ENCODE measurements at places on chromosomes 2 and 18. TPM values are rescaled to one million over a fixed set of nuclear protein-coding genes. Genes with fewer than 3 reads are reported as not detected.
A peak's percentile ranks its signal among the peaks of the same experiment; 100 is the strongest.

Gene MYCN
- 43.8 TPM for total RNA-seq

Gene KLHL41
- total RNA-seq: not detected

Gene TMEM198
- 40.9 TPM for total RNA-seq

Gene MAP2
- 177 TPM for total RNA-seq

Gene CYP26B1
- total RNA-seq: 9.7 TPM

Gene SPAST
- 44.5 TPM for total RNA-seq

Gene RUFY4
- not detected for total RNA-seq

Gene CDH19
- not detected for total RNA-seq

Gene CNGA3
- total RNA-seq: 7.6 TPM

Gene PXDN
- total RNA-seq: 226 TPM

Gene TPO
- not detected for total RNA-seq

Gene UGT1A10
- total RNA-seq: not detected

Gene C2orf81
- 3.7 TPM for total RNA-seq

Gene KANSL3
- total RNA-seq: 32.5 TPM

DNA sequence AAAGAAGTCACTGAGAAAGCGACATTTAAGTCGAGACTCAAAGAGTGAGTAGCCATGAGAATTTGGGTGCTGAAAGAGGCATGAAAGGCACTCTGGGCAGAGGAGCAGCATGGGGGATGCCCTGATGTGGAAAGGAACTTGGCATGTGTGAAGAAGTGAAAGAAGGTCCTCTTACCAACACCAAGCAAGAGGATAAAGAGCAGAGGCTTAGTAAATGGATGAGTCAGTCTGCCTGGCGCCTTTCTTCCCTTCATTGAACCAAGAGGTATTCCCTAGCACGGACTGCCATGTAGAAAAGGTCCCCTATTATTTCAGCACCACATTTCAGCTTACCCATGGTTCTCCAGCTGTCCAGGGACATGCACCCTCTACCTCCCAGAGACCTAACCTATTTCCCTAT, 221.1 kb upstream of the NRP2 start:
- no peak for DNase-seq

DNA sequence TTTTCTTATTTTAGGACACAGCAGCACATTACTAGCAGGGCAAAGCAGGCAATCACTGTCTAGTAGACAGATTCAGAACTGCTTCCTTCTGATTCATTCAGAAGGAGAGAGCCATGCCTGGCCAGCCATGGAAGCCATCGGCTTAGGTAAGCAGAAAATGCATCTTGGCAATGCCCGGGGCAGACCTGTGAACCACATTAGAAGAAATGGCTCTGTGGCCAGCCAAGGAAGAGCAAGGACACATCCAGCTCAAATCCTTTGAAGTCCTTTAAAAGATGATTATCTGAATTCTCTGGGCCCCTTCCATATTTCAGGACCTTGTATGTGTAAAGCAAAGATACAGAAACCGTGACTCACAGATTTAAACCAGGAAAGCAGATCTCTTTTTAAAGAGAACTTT, 227.4 kb downstream of the PID1 start:
- no peak for DNase-seq

DNA sequence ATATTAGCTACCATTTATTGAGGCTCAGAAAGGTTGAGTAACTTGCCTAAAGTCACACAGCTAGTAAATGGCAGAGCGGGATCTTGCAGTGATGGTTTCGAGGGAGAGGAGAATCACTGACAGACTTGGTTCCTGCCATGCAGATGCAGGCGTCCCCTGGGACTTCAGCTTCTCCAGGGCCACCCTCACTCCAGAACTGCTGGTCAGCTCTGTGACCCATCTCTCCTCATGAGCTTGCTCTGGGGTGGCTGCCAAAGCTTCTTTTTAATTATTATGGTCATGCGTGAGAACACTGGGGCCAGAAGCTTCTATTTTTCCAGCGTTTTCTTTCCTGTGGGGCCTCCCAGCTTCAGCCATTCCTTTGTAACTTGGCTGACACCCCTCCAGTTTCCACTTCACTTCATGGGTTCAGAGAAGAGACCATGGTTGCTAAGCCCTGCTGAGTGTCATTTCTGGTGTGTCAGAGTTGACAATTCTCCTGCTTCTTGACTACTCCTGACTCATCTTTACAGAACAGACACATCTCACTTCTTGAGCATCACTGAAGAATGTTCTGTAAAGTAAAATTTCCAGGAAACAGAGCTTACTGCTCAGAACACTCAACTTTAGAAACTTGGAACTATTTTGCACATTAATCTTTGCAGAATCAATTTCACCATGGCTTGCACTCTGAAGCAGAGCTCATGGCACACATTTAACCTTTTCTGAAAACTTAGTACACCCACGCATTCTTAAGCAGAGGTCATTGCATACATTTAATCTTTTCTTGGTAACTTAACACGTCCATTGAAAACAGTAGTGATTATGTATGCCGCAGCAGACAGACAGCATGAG, 70.4 kb downstream of the IL1R2 start:
- no peak for DNase-seq

DNA sequence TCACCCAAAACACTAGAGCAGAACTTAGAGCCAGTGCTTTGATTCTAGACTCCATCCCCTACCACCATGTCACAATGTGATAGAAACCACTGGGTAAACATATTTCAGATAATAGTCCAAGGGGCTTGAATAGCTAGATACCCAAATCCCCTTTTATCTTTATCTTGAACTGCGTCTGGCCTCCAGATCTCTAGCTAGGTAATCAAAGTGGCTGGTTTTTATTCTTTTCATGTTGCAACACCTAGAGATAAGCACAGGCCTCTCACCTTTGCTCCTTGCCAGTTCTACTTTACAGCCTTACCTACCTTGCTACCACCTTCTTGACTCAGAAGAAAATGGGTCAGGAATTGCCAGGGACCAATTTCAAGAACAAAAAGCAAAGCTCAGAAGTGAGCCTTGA, 171.2 kb downstream of the C1D start:
- DNase-seq: no peak

- DNase-seq: no peak
Measured at GRCh38 chr2:232567721-232568120, 17.2 kb downstream of the EIF4E2 start.

GRCh38 chr2:173658946-173659371, 304.3 kb downstream of the CDCA7 start:
- no peak for DNase-seq

- DNase-seq: peak; percentile 60
Measured at GRCh38 chr2:50746526-50746925, 285.4 kb downstream of the NRXN1 start.

DNA sequence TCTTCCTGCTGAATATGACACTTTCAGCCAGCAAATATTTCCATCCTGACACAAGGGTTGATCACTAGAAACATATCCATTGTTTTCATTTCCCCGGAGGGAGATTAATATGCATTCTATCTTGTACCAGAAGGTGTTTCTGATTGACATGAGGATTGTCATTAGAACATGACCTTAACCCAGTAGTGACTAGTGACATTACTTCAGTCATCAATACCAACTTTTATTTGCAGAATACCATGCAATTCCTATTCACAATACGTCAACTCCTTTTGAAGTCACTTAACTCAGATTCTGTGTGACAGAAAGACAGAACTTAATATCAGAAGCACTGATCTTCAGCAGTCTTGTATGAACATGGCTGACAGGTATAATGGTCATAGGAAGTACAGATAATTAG, 1108.9 kb upstream of the CRIM1 start:
- DNase-seq: no peak

- peak; percentile 84 for DNase-seq
Measured at GRCh38 chr2:70984576-70985282, 6.3 kb downstream of the ANKRD53 start.

DNA sequence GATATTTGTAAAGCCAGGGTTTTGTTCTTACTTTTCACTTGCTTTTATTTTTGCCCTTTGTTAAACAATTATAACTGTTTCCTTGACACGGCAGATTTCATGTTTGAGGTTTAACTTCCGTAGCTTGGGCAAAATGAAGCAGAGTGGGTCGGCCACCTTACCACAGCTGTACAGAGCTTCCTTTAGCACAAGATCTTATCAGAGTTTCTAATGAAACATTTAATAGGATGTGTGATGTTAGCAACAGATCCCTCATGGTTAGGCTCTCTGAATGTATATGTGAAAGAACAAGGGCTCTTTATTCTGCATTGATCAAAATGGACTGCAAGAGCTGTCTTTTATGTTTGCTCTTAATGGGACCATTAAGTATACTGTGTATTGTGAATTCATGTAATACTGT, 22.3 kb downstream of the RNF125 start:
- DNase-seq: no peak

DNA sequence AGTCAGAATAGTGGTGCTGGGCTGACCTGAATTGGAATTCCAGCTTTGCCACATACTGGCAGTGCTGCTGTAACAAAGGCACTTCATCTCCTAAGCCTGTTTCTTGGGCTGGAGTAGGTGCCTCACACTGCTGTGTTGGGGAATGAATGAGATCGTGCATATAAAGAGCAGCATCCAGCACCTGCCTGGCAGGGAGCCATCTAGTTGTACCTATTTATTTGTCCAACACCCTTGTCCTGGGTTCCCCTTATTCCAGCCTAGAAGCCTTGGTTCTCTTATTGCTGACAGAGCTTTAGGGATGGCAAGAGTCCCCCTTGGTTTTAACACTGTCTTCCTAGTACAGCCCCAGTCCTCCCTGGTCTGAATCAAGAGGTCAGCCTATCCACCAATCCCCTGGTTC, 275.3 kb upstream of the RAB12 start:
- no peak for DNase-seq

GRCh38 chr2:67650291-67651133, 253.4 kb downstream of the ETAA1 start:
- peak; percentile 50 for DNase-seq

DNA sequence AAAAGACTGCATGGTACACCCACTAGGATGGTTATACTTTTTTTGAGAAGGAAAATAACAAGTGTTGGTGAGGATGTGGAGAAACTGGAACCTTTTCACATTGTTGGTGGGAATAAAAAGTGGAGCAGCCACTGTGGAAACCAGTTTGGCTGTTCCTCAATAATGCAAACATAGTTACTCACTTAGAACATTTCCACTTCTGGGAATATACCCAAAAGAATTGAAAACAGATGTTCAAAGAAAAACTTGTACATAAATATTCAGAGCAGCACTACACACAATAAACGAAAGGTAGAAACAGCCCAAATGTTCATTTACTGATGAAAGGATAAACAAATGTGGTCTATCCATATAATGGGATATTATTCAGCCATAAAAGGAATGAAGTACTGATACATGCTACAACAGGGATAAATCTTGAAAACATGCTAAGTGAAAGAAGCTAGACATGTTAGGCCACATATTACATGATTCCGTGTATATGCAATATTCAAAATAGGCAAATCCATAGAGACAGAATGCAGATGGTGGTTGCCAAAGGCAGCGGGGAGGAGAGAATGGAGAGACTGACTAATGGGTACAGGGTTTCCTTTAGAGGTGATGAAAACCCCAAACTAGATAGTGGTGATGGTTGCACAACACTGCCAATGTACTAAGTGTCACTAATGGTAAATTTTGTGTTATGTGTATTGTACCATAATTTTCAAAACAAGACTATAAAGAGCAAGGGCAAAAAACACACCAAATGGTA, 20.9 kb upstream of the LMAN1 start:
- DNase-seq: no peak

DNA sequence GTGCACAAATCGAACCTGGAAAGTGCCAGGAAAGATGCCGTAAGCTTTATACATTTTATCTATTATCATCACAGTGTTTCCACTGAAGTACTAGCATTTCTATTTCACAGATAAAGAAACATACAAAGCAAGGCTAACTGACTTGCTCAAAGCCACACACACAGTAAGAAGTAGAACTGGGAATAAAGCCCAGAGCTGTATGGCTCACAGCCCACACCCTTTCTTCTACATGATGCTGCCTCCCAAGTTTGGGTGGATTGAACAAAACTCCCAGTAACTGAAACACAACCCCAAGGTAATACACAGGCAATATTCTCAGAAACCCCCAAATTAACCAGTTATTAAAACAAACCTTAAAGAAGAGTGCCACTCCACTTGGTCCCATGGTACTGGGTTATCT, 11.2 kb downstream of the SAP130 start:
- DNase-seq: no peak

GRCh38 chr2:106523976-106524665, 37.0 kb downstream of the CD8B2 start:
- DNase-seq: no peak

- no peak for DNase-seq
Measured at GRCh38 chr2:104286841-104287240, 567.1 kb upstream of the POU3F3 start.

DNA sequence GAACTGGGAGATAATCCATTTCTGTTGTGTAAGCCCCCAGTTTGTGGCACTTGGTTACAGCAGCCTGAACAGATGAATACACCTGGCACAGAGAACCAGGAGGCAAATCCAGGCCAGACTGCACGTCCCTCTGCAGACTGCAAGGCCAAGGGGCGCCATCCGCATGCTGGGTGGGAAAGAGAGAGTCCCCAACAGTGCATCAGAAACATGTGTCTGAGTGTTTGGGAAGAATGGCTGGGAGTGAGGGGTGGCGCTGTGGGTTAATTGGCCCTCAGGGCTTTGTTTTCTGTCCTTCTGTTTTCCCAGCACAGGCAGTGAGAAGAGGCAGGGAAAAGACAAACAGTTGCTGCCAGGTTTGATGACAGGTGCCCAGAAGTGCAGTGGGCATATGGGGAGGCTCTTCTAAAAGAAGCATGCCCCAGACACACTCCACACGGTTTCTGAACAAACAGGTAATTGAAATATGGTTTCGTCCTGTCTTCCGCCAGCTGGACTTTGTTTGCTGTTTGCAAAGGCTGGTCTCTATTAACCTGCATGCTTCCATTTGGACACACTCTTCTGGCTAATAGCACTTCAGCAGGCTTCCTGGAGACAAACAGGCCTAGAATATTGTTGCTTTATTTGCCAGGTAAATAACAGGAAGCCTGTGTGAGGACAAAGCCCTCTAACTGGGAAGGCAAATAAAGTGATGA, 43.4 kb upstream of the SEC11C start:
- DNase-seq: peak; percentile 58

DNA sequence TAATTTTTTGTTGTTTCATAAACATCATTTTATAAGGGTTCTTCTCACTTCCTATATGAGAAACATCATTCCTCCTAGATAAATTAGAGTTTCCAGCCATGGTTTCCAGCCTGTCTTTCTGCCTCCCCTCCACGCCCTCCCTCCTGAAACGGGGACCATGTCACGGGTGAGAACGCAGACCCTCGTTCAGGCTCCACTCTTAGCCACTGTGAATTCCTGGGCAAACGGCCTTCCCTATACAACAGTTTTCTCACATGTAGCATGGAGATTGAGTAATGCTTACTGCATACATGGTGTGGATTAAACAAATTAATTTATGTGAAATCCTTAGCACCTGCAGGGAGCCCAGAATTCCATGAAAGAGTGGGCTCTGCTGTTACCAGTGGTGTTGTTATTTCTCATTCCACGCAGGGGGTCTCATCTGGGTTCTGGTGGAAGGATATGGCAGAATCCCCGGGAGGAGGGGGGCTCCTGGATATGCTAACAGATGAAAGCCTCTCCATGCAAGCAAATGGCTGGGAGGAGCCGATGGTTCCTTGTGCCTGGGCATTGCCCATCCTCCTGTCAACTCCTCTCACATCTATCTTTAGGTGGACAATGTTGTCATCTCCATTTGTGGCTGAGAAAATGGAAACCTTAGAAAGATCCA, 54.0 kb upstream of the TWIST2 start:
- no peak for DNase-seq

- no peak for DNase-seq
Measured at GRCh38 chr2:230949966-230950873, 25.2 kb upstream of the GPR55 start.

Data from glutamatergic neuron (in vitro differentiated cells).